Stimulated activated naive CD8-positive, alpha-beta T cell treated with anti-CD3 and anti-CD28 coated beads, Interleukin-15, amount 100 ng/mL, for 72 hours (primary cell): ENCODE measurements at places on chromosomes 5 and 9.
A peak's percentile ranks its signal among the peaks of the same experiment; 100 is the strongest.

DNA sequence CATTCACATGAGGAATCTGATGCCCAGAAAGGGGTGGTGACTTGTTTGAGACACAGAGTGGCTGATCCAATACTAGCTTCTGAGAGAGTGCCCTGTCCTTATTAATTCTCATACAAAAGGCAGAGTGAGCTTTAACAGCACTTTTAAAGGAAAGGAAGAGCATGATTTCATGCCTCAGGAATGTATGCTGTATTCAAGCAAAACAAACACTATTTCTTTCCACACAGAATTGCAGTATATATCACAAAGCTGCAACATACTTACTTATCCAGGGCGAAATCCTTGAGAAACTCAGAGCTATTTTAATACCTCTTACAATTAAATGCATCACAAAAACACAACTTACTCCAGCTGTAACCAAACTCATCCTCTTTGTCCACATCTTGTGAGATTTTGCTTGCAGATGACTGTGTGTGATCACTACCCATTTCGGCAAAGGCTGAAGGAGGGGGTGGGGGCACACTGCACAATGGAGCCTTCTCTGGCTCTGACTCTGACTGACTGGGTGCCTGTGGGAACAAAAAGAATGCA, 139.8 kb downstream of the MPDZ start:
- DNase-seq = no peak

DNA sequence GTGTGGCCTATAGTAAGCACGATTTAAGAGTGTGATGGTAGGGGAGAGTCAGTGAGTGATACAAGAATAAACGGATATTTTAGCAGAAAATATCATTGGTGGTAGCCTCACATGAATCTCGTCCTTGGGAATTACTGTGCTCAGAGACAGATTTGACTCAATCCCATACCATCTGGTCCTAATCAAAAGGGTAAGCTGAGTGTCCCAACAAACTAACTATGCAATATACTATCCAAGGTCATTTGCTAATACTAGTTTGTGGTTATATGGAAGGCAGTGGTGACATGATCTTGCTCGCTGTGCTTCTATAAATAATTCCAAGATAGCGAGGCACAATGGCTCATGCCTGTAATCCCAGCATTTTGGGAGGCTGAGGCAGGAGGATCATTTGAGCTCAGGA, 103.2 kb downstream of the TRPM6 start:
- no peak for DNase-seq

- DNase-seq = no peak
These were observed 38.7 kb downstream of the UBQLN1 start for GRCh38 chr9:83669067-83669466.

- peak; percentile 90 for DNase-seq
These were observed 34.5 kb upstream of the TCF7 start for GRCh38 chr5:134079748-134080581.

DNA sequence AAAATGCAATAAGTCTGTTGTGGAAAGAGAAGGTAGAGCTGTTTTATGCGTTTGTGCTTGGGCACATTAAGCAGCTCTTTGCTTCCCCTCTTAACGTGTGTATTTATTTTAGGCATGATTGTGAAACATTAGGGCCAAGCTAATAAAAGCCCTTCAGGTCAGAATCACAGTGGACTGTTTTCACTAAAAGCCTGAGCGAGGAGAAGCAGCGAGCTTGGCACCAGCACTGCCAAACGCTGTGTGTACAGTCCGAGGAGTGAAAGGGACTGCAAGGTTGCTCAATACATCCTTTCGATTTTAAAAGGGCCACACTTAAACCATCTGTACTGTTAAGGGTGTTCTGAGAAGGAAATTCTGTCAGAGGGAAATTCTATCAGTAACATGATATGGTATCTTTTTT, 107.2 kb upstream of the CKMT2 start:
- DNase-seq = no peak

- no peak for DNase-seq
These were observed 344.3 kb downstream of the RAB3C start for GRCh38 chr5:58927181-58927580.

DNA sequence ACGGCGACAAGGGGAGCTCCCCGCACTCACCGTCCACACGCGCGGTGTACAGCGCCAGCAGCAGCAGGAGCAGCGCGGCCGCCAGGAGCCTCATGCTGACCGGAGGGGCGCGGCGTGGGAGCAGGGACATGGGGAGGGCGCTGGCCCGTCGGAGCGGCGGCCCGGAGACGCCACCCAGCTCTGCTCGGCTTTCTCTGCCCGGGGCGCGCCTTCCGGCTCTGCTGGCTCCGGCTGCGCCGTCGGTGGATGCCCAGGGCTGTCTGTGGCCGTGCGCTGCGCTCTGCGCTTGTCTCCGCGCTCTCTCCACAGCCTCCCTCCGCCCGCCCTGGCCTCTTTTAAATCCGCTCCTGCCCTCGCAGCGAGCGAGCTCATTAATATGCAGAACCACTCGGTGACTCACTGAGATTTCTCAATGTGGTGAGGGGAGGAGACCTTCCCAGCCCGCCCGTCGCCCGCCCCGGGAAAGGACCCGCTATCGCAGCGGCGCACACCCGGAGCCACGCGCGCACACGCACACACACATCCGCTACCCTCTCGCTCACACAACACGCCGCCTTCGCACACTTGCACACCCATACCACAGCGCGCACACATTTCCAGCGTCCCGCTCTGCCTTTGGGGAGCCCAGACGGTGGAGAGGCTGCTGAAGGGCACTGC, at the start of gene CXCL14:
Gene CXCL14, minus strand, starts transcription at position 307 of the 657 bp plus-strand sequence. Its CDS starts 213 bp downstream, at position 94.
- peak; percentile 40 for DNase-seq

DNA sequence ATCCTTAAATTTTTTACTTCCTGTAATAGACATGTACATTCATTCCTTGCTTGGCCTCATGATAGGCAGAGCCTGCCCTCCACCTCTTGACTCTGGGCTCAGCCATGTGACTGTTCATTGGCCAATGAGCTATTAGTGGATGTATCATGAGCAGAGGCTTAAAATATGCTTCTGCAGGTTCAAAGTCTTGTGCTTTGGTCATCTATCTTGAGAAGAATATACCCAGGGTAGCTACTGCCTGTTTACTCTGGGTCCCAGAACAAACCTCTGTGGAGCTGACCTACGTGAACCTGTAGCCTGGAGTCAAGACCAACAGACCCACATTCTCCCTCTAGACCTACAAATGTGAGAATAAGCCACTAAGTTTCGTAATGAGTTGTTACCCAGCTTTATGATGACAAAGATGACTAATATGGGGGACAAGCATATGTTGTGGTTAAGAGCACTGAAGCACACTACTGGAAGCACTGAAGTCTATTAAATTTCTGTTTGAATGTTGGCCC, 244.4 kb downstream of the MAST4 start:
- peak; percentile 64 for DNase-seq

GRCh38 chr5:31944684-31945445, 229.3 kb downstream of the GOLPH3 start:
- DNase-seq = no peak

DNA sequence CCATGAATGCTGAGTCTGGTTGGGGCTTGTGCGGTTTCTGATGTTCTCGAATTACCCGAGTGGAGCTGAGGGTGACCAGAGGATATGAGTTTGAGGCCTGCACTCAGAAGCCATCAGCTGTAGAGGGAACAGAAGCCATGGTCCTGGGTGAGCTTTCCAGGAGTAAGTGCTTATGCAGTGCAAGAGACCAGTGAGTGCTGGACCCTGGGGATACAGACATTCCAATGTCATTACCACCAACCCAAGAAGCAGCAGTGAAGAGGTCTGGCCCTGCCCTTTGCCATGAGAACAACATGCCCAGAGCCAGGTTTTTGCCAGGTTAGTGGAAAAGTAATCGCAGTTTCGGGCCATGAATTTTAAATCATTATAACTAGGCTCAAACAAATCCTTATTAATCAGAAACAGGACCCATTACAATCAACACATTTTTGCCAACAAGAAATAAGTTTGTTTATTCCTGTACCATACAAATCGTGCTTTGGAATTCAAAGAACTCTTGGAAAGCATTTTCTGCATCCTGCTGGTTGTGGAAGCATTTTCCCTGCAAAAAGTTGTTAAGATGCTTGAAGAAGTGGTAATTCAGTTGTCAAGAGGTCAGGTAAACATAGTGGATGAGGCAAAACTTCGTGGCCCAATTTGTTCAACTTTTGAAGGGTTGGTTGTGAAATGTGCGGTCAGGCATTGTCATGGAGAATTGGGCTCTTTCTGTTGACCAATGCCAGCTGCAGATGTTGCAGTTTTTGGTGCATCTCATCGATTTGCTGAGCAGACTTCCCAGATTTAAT, 154.6 kb downstream of the SYK start:
- no peak for DNase-seq

GRCh38 chr5:89395111-89395510, 512.1 kb upstream of the MEF2C start:
- DNase-seq = no peak

DNA sequence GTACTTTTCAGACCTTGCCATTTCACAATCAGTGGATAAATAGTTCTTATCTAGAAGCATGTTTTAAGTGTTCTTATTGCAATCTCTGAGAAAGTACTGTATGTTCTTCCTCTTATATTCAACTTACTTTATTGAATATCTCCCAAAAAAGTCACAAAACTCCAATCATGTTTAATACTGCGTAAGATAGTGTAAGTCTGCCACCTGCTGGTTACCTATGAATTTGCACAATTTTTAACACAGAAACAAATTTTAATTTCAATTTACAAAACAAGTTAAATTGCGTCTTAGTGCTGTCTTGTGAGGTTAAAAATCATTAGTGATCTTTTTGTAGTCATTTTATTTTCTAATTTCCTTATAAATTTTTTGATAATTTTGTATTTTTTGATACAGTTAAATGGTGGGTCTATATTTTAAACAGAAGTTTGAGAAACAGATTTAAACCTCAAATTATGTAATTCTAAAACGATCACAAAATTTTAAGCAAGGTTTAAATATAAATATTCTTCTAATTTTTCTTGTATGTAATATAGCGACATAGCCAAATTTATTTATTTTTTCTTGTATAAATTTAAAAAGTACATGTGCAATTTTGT, 115.8 kb downstream of the EMB start:
- DNase-seq = no peak

DNA sequence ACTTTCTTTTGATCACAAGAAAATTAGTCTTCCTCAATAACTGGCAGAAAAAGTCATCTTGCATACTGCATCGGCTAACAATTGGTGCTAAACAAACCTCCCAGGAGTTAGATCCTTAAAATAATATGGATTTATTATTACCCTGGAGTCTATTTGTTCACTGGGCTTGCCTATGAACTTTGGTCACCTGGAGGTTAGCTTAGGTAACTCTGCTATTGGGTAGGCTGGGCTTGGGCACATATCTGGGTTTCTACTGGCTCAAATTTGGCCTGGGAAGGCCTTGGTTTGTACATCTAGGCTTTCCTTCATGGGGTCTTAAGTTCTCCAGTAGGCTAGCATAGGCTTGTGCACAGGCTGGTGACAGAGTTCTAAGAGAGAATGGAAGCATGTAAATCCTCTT, 279.9 kb downstream of the RASEF start:
- no peak for DNase-seq

DNA sequence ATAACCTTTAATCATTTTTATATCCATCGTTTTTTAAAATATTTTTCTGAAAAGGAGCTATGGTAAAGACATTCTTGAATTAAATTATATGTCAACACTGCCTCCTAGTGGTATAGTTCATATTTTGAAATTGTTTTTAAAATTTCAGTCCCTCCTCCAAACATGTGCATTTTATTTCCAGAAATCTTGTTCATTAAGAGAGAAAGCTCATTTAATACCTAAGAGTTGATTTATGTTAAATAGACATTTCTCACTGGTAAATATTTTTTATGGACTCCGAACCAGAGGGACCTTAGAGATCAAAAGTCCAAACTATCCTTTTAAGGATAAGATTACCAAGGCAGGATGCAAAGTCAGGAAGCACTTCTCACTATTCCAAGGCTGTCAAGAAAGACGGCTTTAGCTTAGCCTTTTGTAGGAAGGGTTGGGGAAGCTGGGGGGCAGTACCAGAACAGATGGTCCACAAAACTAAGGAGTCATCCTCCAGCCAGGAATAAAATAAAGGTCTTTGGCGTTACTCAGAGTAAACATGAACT, 21.6 kb downstream of the BHMT start:
- DNase-seq = no peak

GRCh38 chr5:133928587-133929393, 39.6 kb downstream of the C5orf15 start:
- DNase-seq = no peak

GRCh38 chr5:134545070-134545868, 19.8 kb downstream of the JADE2 start:
- peak; percentile 15 for DNase-seq

- no peak for DNase-seq
These were observed 46.3 kb downstream of the DROSHA start for GRCh38 chr5:31485376-31486207.

DNA sequence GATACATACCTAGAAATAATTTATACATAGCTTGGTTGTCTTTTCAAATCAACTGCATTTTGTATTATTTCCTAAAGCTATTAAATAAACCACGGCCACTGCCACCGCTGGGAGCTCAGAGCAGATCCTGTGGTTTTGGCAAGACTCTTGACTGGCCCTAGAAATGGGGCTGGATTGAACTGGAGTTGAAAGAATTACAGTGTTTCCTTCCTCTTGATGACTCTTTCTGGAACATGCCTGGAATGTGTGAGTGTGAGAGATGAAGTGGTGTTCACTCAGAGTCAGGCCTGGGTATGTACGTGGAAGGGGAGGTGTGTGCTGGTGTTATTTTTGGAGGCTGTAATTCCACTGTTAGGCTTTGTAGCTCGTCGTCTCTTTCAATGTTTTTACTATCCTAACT, 45.9 kb downstream of the TEK start:
- DNase-seq = no peak

- no peak for DNase-seq
These were observed 411.8 kb upstream of the CDH6 start for GRCh38 chr5:30781643-30782042.

- no peak for DNase-seq
These were observed 200.9 kb upstream of the RIOK2 start for GRCh38 chr5:97383996-97384395.

DNA sequence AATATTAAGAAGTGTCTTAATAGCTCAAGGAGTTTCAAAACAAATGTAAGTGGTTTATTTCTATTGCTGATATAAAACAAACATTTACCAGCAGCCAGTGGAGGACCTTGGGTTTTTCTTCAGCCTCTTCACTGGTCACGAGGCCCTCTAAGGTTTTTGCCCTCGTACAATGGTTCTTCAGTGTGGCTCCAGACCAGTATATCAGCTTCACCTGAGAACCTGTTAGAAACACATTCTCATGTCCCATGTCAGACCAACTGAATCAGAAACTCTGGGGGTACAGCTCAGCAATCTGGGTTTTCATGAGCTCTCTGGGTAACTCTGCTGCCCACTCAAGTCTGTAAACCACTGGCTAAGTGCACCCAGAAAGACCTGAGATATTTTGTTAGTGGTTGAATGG, 12.9 kb downstream of the WWC1 start:
- DNase-seq = no peak

DNA sequence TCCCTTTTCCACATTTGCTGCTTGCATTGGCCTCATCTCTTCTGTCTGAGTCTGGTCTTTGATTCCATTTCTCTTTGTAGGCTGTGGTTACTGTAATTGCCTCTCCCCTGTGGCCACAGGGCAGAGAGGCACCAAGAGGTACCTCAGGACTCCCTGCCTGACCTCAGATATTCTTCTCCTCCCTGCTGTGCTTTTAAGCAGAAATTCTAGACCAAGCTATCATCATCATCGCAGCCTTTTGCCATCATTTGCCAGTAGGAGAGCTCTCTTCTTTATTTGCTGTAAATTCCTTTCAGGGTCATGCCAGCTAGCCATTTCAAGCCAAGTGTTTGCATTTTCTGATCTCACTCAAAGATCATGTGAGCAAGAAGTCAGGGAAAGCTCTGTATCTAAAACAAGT, 369.6 kb downstream of the ICE1 start:
- no peak for DNase-seq

- no peak for DNase-seq
These were observed 63.7 kb upstream of the ANGPTL2 start for GRCh38 chr9:127185931-127186781.

GRCh38 chr9:131744720-131745201, 4.9 kb upstream of the RAPGEF1 start:
- no peak for DNase-seq
